ENCODE measurements at places on chromosomes 11 and 22. TPM values are rescaled to one million over a fixed set of nuclear protein-coding genes. Genes with fewer than 3 reads are reported as not detected.

Gene FIBIN
- total RNA-seq = not detected

Gene NXPE2
- total RNA-seq = not detected

Gene NTM
- not detected for total RNA-seq

DNA sequence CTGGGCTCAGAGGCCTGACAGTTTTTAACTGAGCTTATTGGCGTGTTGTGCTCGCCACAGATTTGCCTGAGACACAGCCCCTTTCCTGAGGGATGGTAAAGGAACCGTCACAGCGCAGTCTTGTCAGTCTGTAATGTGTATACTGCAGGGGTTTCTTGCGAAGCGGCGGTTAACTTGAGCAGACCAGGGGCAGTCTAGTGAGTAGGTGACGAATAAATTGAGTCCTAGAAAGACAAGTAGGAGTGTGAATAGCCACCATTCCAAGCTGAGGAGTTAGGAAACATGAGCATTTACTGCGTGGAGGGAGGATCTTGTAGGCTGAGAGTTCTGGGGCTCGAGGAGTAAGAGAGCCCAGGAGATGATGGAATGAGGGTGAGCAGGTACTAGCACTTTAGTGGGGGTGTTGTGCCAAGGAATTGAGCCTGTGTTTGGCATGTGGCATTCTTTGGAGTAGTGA lies 1.4 kb downstream of the MED15 start:
- peaks cover 52% of the 10 kb centered on the region for H3K4me1 ChIP-seq
- H3K27ac ChIP-seq = peak overlapping the region; percentile 98
- no peaks in the 10 kb centered on the region for H3K27me3 ChIP-seq
- DNase-seq = no peak
- H3K36me3 ChIP-seq = peaks cover 14% of the 10 kb centered on the region

DNA sequence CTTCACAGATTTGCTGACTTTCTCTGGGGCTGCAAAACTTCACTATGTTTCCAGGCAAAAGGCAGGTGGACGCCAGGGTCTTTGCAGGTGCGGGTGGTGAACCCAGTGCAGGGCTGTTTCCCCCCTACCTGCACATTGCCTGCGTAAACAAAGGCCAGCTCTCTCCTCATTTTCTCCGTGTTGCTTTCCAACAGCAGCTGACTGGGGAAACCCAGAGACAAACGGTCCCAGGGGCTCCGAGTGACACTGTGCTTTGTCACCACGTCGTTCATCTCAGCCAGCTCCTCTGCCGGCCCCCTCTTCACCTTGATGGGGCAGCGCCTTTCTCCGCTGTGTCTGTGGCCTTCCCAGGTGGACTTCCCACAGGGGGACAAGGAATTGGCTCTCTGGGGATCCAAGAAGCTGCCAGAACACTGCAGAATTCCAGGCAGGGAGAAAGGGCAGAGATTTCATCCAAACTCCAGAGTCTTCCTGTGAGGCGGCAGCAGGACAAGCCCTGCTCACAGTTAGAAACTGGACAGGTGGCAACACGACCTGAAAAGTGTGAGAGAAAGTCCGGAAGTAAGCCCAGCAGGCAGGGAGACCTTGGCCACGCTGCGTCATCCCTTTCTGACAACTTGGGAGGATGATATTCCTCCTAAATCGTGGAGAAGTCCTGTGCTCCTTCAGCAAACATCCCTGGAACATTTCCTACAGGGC lies 1493.7 kb downstream of the TBC1D22A start:
- peaks cover 15% of the 10 kb centered on the region for H3K27me3 ChIP-seq
- no peak overlapping the region for H3K4me3 ChIP-seq
- DNase-seq = no peak
- H3K27ac ChIP-seq = no peak overlapping the region
- no peaks in the 10 kb centered on the region for H3K4me1 ChIP-seq

GRCh38 chr11:124441519-124441918 lies 4.0 kb downstream of the OR8B8 start:
- H3K27me3 ChIP-seq = peaks cover 25% of the 10 kb centered on the region
- no peak overlapping the region for H3K27ac ChIP-seq
- DNase-seq = no peak
- no peaks in the 10 kb centered on the region for H3K36me3 ChIP-seq

DNA sequence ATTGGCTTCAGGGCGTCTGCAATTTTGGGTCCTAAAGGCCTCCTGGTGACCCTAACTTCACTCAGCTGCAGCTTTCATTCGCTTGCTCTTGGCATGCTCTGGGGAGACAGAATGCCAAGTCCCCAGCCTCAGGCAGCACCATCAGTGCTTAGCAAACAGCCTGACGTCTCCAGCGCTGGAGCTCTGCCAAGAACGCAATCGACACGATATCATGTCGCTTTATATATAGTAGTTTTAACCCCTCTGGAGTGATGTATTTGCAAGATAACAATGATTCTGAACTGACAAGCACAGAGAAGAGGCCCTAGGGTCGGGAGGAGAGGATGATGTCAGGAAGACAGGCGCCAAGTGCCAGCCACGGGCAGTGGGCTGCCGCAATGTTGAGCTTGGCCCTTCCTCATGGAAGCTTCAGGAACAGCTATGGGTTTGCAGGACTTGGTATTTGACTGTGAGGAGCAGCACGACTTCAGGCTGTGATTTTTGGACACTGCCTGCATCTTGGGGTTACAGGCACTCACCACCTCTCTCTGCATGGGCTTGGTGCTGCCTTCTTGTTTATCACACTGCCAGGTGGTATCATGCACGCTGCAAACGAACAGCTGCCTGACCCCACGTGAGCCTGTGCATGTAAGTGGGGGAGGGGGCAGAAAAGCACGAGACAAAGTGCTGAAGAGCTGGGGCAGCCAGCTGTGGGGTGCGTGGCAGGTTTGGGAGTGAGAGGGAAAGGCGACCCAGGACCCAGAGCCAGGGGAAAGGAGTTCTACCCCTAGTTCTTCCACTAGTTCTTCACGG lies 26.1 kb downstream of the B3GAT1 start:
- no peak for DNase-seq
- H3K4me1 ChIP-seq = peaks cover 18% of the 10 kb centered on the region
- no peak overlapping the region for H3K27ac ChIP-seq
- no peak overlapping the region for H3K4me3 ChIP-seq
- no peaks in the 10 kb centered on the region for H3K36me3 ChIP-seq

Gene OR5AP2
- not detected for total RNA-seq

DNA sequence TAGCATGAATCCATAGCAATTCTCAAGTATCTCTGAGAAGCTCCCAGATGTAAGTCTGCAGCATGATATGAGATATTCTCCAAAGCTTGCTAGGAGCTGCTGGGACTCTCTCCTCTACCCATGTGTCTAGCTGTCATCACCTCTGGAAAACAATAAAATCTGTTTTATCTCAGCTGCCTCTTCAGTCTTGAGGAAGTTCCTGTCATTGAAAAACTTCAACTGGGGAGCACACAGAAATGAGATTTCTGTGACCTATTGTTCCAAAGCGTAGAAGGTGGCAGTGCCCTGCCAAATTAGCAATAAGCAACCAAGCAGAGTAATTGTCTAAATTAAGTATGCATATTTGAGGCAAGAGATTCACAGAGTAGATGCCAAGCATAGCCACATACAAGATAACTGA lies 1380.6 kb upstream of the RAG2 start:
- no peaks in the 10 kb centered on the region for H3K27me3 ChIP-seq
- no peaks in the 10 kb centered on the region for H3K36me3 ChIP-seq
- no peaks in the 10 kb centered on the region for H3K4me1 ChIP-seq
- no peak overlapping the region for H3K4me3 ChIP-seq
- H3K27ac ChIP-seq = no peak overlapping the region
- no peak for DNase-seq

Gene OR52I1
- total RNA-seq = not detected

Gene CTSC
- total RNA-seq = 19.1 TPM

Gene MS4A3
- not detected for total RNA-seq

DNA sequence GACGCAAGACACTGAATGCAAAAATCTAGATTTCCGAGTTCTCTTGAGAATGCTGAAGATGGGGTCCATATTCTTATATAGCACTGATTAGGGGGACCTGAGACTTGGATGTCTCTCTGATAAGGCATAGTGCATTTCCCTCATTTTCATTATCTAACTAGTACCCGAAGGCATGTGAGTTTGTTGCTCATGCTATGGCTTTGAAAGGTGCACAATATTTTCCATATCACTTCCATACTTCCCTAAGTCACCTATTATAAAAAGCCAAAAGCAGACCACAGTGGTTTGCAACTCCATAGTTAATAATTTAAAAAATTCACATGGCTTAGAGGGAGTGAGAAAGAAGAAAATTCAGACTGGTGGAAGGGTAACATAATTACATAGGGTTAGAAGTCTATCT lies 1.7 kb downstream of the BTBD10 start:
- H3K27me3 ChIP-seq = no peaks in the 10 kb centered on the region
- peaks cover 11% of the 10 kb centered on the region for H3K36me3 ChIP-seq
- no peak for DNase-seq

DNA sequence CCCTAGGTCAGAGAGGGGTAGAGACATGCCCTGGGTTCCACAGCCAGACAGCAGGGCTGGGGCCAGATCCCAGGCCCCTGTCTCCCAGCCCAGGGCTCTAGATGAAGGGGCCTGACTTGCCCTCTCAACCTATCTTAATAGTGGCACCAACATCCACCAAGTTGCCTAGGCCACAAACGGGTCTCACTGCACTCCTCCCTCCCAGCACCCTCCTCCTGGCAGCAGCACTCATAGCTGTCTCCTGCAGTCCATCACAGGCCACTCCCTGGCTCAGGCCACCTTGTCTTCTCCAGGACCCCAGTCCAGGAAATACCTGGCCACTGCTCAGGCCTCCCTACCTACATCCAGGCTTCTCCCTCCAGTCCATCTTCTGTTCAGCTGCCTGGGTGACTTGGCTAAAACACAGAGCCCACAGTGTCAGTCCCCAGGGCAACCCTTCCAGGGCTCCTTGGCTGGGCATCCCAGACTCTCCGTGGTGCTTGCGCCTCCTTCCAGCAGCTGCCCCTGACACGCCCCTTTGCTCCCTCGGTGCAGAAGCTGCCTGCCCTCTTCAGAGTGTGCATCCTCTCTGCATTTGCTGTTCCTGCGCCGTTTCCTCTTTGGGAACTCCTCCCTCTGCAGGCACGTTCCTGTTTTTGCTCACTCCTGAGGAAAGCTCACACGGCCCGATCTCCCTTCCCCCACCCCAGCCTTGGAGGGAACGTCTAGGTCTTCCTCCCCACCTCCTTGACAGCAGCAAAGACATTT lies 40.5 kb downstream of the LRRC32 start:
- DNase-seq = peak; percentile 57
- peaks cover 33% of the 10 kb centered on the region for H3K4me1 ChIP-seq
- H3K27ac ChIP-seq = peak overlapping the region; percentile 82

DNA sequence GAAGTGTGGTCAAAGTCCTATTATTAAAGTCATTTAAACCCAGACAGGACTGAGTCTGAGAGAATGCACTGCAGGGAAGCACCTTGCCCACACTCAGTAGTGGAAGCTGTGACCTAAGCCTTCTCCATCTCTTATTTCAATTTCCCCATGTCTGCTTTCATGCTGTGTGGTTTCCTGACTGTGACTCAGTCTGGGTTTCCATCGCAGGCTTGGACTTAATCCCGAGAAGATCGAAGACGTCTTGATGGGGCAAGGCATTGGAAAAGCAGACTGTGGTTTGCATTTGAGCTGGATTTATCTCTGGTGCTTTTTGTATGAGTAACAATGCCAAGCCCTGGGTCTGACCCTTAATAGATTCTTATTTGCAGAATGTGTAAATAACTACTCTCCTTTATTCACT lies 238.9 kb downstream of the NTM start:
- H3K27me3 ChIP-seq = peaks cover 9% of the 10 kb centered on the region
- no peaks in the 10 kb centered on the region for H3K36me3 ChIP-seq
- H3K4me3 ChIP-seq = no peak overlapping the region

GRCh38 chr11:34502949-34503348 lies 10.6 kb downstream of the ELF5 start:
- no peaks in the 10 kb centered on the region for H3K27me3 ChIP-seq
- H3K36me3 ChIP-seq = no peaks in the 10 kb centered on the region
- H3K27ac ChIP-seq = no peak overlapping the region
- no peaks in the 10 kb centered on the region for H3K4me1 ChIP-seq
- H3K4me3 ChIP-seq = no peak overlapping the region

GRCh38 chr11:114195151-114195550 lies 101.0 kb upstream of the NNMT start:
- no peak for DNase-seq
- H3K4me3 ChIP-seq = no peak overlapping the region
- peaks cover 11% of the 10 kb centered on the region for H3K4me1 ChIP-seq
- no peaks in the 10 kb centered on the region for H3K27me3 ChIP-seq
- no peak overlapping the region for H3K27ac ChIP-seq

DNA sequence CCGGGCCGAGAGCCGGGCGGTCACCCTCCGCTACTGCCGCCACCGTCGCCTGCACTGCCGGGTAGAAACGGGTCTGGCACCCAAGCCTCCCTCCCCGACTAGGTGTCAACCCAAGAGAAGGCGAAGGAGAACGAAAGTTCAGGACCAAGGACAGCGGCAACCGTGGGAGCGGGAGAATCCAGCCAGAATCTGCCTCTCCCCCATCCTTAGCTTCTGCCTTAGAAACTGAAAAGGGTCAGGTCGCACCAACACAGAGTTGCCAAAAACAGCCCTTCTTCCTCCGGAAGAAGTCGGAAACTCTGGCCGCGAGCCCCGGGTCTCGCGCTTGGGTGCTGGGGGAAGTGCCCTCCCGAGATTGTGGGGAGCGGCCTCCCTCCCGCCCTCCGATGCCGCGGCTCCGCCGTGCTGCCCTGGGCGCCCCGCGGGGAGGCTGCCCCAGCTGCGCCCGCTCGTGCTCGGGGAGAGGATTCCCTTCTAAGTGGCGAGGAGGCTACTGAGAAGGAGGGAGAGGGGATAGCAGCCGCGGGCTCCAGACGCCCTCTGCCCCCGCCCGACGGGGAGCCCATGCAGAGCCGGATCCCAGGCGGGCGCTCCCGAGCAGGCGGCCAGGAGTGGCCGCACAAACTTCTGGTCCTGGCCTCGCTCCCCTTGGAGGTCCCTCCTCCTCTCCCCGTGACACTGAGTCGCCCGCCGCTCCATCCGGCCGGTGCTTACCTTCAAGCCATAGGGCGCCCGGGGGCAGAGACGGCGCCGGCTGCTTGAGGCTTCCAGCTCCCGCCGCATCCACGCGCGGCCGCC lies 637 bp downstream of the DRD2 start:
- H3K36me3 ChIP-seq = no peaks in the 10 kb centered on the region
- H3K27me3 ChIP-seq = peaks cover 50% of the 10 kb centered on the region
- no peak overlapping the region for H3K4me3 ChIP-seq
- H3K4me1 ChIP-seq = peaks cover 7% of the 10 kb centered on the region
- peak; percentile 76 for DNase-seq

DNA sequence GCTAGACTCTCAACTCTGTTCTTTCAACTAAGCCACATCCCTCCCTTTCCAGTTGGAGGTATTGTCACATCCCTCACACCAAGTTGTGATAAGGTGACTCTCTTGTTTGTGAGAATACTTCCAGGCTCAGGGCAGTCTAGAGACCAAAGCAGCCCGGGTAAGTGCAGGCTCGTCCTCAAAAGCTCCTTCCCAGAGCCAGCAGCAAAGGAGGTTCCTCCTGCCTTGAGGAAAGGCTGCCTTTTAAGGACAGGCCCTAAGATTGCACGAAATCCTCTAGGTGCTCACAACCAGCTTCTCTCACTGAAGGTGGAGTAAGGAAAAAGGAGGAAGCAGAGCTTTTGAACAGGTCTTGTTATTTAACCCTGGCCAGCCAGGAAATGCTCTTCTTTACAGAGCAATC lies 53.4 kb downstream of the SMCO4 start:
- peaks cover 2% of the 10 kb centered on the region for H3K36me3 ChIP-seq
- H3K27me3 ChIP-seq = no peaks in the 10 kb centered on the region
- H3K4me3 ChIP-seq = no peak overlapping the region
- H3K4me1 ChIP-seq = no peaks in the 10 kb centered on the region

Gene FAM180B
- not detected for total RNA-seq

- DNase-seq = no peak
- H3K4me1 ChIP-seq = peaks cover 12% of the 10 kb centered on the region
- no peaks in the 10 kb centered on the region for H3K27me3 ChIP-seq
- peaks cover 11% of the 10 kb centered on the region for H3K36me3 ChIP-seq
- H3K27ac ChIP-seq = no peak overlapping the region
- H3K4me3 ChIP-seq = no peak overlapping the region
Measured at GRCh38 chr11:47276923-47277322, 7.0 kb downstream of the MADD start.
